ENCODE measurements at places on chromosomes 7 and 10.

DNA sequence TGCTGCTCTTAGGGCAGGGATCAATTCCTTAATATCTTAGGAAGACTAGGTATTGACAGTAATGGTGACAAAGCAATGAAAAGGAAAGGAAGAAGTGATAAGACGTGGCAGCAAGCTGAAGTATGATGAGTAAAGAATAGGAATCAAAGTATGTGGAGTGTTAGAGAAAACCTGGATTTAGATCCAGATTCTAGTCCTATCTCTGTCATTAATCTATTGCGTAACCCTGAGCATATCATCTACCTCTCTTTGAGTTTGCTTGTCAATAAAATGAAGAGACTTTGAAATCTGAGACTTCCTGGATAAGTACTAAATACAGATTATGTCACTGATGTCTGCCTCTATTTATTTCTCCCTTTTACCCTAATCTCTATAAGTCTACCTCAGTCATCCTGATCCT, 89.2 kb downstream of the PTEN start:
- DNase-seq, result no peak

DNA sequence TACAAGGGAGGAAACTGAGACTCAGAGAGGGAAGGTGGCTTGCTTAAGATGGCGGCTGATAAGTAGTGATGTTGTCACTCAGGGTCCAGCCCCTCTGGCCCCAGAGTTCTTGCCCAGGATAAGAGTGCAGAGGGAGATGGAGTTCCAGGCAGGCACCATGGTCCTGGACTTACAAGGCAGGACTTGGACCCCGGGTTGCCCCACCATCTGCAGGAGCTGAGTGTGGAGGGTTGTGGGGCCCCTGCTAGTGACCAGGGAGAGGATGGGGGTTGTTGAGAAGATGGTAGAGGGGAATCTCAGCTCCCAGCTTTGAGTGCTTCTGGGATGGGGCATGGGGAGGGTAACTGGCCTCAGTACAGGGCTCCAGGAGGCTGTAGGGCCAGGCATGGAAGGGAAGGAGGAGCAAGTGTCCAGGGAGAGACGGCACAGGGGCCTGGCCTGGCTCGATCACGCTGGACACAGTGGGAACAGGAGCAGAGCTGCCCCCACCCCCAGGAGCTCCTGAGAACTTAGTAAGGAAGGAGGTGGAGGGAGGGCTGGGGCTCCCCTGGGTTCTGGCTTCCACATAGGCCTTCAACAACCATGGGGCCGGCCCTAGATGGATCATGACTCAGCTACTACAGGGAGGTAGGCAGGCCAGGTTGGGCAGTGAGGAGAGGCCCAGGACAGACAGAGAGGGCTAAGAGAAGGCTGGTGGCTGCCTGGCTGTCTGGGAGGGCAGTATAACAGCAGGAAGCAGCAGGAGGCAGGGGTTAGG, 28.2 kb downstream of the PPIF start:
- DNase-seq, result peak; percentile 66

GRCh38 chr7:1520539-1521234, 9.8 kb upstream of the MAFK start:
- DNase-seq, result peak; percentile 97

GRCh38 chr10:132098539-132099388, 33.0 kb downstream of the JAKMIP3 start:
- DNase-seq, result no peak

GRCh38 chr7:115980159-115980558, 50.4 kb downstream of the TFEC start:
- no peak for DNase-seq

- no peak for DNase-seq
These were observed 16.7 kb downstream of the SLIT1 start for GRCh38 chr10:97169063-97169462.

GRCh38 chr7:44460325-44460724, 30.1 kb downstream of the NUDCD3 start:
- DNase-seq, result no peak

DNA sequence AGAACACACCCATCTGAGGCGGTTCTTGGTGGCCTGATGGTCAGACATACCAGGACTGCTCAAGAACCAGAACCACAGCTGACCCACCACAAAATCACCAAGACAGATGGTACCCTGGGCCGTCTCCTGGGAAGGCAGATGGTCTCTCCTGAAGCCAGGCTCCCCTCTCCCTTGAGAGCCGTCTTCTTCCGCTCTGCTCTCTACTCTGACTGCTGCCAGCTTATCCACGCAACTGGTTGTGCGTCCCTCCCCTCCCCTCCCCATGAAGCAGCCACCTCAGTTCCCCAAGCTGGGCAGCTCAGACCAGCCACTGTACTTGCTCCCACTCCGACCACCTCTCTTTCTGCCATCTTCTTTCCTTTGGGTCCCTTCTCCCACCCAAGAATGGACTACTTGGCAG, 14.0 kb downstream of the PDIA4 start:
- no peak for DNase-seq

GRCh38 chr7:51223505-51223904, 93.1 kb downstream of the COBL start:
- DNase-seq, result no peak

DNA sequence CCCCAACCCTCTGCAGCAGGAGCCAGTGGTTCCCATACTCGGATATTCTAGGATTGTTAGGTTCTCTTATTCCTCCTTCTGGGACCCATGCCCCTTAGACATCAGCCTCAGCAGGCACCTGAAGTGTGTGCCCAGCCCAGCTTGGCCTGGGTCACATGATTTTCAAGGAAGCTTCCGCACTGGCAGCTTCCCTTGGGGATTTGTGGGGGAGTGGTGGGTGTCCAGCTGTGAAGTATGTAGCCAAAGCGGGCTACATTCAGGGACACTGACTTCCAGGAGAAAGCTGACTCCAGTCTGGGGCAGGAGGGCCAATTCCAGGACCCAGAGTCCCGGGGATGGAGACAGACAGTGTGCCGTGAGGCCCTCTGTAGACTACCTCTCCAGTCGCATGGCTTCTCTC, 1.3 kb downstream of the LDB1 start:
- DNase-seq, result peak; percentile 22

DNA sequence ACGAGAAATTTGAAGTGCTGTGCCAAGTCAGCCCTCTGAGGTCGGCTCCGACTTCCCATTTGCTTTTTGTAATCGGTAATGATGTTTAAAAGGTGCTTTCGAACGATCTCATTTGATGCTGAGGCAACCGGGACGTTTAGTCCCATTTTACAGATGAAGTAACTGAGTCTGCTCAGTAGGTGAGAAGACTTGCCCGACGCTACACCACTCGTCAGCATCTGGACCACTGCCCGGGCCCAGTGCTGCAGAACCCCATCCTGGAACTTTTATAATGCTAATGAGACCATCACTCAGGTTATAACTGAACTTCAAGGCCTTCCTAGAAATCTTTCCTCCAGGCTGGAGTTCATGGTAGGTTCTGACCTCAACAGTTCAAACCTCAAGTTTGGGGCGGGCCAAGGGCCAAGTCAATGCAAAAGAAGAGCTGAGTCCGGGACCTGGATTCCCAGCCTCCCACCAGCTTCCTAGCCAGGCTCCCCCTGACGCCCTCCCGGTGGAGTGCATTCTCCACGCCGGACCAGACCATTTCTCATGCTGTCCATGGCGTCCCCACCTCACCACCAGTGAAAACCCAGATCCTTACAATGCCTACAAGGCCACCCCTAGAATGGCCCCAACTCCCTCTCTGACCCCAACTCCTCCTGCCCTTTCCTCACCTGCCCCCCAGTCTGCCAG, 699 bp upstream of the PDLIM1 start:
- DNase-seq, result peak; percentile 40

GRCh38 chr10:116815641-116816415, 33.5 kb upstream of the ENO4 start:
- peak; percentile 28 for DNase-seq

GRCh38 chr10:3192856-3193635, 20.5 kb upstream of the PITRM1 start:
- DNase-seq, result peak; percentile 71

GRCh38 chr7:151920488-151920887, 35.8 kb upstream of the GALNTL5 start:
- no peak for DNase-seq

DNA sequence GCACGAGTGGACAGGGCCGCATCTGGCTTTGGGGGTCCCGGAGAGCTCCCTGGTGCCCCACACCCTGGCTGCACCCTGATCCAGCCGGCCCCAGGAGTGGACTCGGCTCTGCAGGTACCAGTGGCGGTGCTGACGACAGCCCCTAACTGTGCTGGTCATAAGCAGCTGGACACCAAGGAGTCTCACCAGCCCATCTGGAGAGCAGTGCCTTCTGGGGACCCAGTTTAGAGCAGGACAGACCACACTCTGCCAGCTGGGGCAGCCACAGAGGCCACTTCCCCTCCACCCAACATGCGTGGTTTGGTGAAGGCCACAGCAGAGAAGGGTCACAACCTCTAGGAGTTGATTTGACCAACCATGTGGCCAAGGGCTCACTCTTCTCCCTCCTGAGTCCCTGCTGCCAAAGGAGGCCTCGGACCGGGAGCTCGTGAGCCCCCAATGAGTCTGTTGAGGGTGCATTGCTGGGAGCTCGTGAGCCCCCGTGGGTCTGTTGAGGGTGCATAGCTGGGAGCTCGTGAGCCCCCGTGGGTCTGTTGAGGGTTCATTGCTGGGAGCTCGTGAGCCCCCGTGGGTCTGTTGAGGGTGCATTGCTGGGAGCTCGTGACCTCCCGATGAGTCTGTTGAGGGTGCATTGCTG, 16.0 kb upstream of the INPP5A start:
- no peak for DNase-seq

DNA sequence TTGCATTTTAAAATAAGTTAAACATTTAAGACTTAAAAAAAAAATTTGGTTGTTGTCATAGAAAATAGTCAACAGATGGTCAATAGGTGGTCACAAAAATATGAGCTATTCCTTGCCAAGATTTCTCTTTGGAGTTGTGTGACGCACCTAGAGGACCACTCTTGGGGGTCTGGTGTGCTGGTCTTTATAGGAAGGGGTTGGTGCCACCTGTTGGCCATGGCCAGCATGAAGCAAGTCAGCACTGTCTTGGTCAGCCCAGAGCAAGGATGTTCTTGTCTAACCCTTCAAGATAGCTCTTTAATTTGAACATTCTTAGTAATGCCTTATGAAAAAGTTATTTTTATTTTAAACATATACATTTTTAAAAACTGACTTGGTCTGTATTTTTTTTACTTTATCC, 267.9 kb upstream of the CNTNAP2 start:
- DNase-seq, result no peak

DNA sequence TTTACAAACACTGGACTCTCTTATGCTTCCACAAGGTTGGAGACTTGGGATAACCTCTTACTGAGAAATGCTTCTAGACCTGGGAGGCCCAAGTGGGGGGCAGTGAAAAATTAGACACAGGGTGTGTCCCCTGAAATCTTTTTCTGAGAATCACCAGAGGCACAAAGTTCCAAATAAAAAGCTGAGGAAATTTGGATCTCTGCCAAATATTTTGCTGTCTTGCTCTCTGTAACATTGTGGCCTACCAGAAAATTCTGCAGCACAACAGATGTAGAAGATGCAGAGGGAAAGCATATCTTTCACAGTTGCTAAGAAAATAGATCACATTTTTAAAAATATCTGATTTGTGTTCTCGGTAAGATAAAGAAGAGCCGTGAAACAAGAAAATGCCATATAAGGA, 849.4 kb downstream of the CCSER2 start:
- no peak for DNase-seq

- no peak for DNase-seq
These were observed 199.1 kb upstream of the AHR start for GRCh38 chr7:17099083-17099973.

DNA sequence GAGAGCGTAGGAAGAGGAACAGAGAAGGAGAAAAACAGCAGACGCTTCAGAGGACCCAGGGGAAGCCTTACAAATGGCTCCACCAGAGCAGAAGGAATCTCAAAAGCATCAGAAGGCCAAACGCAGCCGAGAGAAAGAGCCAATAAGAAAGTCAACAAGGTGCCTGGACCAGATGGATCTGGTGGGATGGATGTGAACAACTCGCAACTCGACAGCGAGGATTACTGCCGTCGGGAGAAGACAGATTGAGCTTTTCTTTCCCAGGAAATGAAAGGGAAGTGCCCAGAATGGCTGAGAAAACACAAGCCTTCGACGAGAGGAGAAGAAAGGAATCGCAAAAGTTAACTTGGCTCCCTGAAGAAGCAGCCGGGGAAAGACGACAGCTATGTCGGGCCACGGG, 132.8 kb upstream of the MGMT start:
- no peak for DNase-seq

DNA sequence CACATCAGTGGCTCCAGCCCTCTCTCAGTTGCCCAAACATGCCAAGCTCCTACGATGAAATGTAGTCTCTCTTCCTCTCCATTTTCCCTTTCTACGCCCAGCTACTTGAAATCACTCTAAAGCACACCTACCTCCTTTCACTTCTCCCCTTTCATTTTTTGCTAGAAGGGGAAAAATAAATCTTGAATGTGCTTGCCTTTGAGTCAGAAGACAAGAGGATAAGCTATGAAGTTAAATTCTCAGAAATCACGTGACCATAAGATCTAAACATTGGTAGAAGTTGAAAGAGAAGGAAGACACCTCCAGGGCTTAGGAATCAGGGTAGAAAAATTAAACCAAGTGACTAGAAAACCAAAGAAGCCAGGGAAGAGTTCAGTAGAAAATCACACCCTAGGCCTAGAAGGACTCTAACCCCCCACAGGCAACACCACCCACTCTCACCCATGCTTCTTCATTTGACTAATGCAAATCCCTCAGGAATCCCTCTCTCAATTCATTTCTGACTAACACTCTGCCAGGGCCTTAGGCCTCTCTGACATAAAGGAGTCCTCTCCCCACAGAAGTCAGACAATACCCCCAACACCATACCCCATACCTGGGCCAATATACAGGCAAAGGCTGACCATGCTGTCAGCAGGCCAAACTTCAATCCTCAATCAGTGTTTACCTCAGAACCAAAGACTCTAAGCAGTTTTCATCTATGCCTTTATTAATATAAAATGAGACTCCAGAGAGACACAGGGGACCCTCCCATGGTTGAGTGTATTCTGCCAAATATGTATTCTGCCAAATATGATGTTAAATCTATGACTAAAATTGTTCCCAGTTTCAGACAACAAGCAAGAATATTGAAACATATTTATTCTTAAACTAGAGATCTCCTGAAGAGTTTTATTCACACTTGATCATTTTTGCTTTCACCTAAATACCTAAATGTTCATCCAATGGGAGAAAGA, 84.8 kb downstream of the ELMO1 start:
- DNase-seq, result no peak

DNA sequence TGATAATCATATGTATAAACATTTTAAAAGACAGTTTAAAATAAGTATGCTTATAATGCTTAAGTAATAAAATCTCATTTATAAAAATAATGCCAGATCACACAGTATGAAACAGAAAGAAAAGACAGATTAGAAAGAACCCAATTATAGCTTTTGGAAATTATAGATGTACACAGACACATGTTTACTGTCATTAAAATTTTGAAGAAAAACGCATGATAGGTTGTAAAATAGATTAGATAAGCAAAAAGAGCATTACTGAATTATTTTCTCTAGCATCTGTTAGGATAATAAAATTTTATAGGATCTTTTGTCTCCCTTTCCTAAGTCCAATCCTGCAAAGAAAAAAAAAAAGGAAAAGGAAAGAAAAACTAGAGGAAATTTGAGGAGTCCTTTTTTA, 1107.3 kb upstream of the LRRN3 start:
- DNase-seq, result no peak

GRCh38 chr10:118911363-118911762, 118.2 kb upstream of the NANOS1 start:
- DNase-seq, result peak; percentile 3
